ENCODE measurements at places on chromosomes 12 and 14.

DNA sequence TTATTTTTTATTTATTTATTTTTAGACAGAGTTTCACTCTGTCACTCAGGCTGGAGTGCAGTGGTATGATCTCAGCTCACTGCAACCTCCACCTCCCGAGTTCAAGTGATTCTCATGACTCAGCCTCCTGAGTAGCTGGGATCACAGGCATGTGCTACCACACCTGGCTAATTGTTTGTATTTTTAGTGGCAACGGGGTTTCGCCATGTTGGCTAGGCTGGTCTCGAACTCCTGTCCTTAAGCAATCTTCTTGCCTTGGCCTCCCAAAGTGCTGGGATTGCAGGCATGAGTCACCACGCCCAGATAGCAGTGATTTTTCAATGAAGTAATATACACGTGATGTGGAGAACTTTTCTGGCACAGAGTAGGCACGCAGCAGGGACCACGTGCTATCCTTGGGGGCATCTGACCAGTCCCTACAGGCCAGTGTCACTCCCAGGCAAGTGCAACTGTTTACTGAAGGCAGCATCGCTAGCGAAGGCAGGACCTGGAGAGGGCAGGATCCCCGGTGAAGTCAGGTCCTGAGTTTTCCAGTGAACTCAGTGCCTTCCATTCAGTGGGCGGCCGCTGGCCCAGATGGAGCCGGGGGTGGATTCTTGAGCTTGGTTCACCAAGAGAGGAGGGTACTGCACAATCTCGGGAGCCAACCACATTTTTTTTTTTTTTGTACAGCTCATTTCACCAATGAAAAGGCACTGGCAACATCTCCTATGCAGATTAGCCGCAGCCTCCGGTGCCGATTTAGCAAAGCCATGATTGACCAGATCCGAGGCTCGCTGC, 11.1 kb upstream of the CLMN start:
- no peak for DNase-seq

- no peak for DNase-seq
Observed at GRCh38 chr12:22018860-22019259, 27.2 kb upstream of the CMAS start.

- DNase-seq, result no peak
Observed at GRCh38 chr14:88007608-88008007, 2.7 kb downstream of the GPR65 start.

GRCh38 chr12:75641031-75641780, 129.8 kb upstream of the KRR1 start:
- no peak for DNase-seq

- peak; percentile 87 for DNase-seq
Observed at GRCh38 chr12:9064201-9064814, 51.4 kb downstream of the A2M start.

DNA sequence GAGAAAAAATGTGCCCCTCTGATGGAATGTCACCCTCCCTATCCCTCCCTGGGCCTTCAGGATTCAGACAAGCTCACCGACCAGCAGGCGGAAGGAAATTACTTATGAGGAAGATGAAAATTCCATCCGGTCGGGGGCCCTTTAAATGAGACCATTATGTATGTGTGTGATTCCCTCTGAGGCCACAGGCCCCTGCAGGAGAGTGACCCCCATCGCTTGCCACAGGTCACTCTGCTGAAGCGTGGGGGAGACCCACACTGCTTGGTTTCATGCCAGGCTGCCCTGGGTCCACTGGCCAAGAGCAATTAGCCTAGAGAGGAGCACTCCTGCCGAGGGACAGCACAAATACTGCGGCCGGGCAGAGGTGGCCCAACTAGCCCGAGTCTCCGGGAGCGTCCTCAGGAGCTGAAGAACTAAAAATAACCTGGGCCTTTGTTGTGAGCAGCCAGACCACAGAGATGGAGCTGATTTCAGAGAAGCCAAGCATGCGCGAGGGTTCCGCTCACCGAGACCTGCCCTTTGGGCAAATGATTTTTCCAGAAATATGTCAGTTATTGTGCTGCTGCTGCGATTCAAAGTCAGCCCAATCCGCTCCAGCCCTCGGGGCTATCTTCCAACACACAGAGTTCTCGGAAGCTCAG, 276.4 kb downstream of the DPF3 start:
- no peak for DNase-seq

Data from left forelimb (tissue), 1 donor.